ENCODE measurements at places on chromosomes 6 and 20.

DNA sequence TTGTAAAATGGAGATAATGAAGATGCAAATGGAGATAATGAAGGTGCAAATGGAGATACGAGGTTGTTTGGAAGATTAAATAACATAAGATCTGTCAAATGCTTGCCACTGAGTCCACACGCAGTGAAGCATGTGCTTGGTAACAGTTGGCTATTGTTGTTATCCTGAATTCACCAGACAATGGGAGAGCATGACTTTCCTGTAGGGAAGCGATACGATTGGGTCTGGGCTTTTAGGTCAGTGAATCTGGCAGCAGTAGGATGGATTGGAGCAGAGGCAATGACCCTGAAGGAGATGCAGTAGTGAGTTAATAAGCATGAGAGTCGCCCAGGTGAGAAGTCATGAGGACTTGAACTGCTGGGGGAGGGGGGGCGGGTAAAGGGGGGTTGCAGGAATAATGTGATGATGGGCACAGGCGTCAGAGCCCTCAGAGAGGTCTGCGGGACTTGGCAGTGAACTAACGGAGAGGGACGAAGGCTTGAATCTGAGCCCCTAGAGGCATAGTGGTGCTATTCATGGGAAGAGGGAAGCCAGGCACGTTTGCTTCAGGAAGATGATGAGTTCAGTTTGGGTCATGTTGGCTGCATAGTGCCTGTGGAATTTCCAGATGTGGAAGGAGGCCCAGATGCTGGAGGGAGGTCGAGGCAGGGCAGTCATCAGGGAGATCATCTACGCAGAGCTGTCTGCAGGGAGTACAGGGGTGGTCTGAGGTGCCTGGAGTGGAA lies 55.4 kb downstream of the ZDHHC14 start:
- no peak for DNase-seq

DNA sequence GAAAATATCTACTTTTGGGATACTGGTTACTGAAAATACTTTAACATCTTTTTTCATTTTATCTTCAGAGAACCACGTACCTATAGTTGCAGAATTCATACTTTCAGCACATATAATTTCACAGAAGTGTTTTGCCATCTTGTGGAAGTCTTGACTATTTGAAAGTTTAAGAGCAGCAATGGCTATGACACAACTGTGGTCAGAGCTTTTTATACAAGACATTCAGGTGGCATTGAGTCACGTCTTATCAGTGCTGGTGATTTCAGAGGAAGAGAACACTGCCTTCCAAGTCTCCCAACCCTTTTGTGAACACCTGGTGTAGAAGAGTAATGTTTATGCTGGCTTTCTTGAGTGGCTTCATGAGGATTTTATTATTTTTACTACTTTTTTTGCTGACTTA lies 171.6 kb downstream of the ARID1B start:
- DNase-seq = no peak

DNA sequence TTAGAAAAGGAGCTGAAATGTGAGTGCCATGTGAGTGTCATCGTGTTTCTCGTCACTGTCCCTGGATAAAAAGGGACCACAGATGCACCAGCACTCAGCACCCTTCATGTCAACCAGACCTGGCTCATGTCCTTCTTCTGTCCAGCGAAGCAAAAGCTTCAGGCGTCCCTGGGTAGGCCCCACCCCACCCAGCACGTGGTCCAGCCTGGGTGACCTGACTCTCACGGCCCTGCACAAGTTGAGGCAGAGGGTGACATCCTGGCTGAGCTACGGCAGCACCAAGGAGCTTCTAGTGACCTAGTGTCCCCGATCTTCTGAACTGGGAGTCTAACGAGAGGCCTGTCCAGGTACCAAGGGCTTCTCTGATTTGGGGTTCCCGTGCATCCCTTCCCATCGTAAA lies 37.8 kb downstream of the PSMG4 start:
- DNase-seq = no peak

DNA sequence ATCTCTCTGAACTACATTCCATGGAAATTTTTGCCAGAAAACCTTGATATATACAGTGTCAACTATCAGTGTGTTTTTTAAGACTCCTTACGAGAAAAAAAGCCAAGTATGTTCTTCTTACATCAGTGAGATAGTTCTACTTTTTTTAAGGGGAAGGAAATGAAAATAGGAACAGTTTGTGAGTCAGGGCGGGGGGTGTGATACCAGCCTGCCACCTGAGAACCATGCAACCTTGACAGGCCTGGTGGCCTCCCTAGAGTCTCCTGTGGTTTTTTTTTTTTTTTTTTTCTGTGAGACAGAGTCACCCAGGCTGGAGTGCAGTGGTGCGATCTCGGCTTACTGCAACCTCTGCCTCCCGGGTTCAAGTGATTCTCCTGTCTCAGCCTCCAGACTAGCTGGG lies 96.3 kb upstream of the GCM1 start:
- no peak for DNase-seq

DNA sequence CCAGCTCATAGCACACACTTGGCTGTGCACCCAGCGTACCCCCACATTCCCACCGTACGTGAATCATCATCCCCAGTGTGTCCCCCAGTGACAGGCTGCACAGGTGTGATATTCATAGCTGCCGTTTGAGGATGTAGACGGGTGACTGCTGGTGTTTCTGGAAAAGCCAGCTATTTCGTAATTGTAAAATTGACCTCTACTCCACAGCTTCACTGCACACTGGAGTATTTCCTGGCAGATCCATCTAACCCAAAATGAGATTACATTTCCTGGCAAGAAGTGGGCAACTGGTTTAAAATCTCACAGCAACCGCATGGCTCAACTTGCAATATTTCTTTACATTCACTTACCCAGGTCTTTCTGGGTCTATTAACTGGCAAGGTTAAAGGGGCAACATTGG lies 30.3 kb downstream of the CD83 start:
- no peak for DNase-seq

Data from stimulated activated CD4-positive, alpha-beta T cell treated with anti-CD3 and anti-CD28 coated beads, Interleukin-12 subunit alpha, Interleukin-12 subunit beta, amount 100 ng/mL, for 24 hours (primary cell).